ENCODE measurements at places on chromosomes 3 and 15.

DNA sequence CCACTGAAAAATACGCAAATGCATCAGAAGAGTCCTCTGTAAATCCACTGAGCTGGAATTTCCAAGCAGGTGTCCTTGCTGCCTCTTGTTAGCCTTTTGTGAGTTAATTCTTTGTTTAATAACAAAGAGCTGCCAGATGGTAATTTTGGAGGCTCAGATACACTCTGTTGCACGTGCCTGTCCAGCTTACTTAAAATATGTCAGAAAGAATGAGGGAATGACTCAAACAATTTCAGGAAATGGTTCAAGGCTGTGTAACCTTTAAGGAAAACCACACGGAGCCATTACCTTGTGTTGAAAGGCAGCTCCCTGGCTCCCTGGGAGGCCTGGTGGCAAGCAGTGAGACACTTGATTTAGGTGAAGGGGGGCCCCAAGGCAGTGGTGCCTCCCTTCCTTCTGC is 302.2 kb upstream of the CTDSPL start:
- DNase-seq = no peak

DNA sequence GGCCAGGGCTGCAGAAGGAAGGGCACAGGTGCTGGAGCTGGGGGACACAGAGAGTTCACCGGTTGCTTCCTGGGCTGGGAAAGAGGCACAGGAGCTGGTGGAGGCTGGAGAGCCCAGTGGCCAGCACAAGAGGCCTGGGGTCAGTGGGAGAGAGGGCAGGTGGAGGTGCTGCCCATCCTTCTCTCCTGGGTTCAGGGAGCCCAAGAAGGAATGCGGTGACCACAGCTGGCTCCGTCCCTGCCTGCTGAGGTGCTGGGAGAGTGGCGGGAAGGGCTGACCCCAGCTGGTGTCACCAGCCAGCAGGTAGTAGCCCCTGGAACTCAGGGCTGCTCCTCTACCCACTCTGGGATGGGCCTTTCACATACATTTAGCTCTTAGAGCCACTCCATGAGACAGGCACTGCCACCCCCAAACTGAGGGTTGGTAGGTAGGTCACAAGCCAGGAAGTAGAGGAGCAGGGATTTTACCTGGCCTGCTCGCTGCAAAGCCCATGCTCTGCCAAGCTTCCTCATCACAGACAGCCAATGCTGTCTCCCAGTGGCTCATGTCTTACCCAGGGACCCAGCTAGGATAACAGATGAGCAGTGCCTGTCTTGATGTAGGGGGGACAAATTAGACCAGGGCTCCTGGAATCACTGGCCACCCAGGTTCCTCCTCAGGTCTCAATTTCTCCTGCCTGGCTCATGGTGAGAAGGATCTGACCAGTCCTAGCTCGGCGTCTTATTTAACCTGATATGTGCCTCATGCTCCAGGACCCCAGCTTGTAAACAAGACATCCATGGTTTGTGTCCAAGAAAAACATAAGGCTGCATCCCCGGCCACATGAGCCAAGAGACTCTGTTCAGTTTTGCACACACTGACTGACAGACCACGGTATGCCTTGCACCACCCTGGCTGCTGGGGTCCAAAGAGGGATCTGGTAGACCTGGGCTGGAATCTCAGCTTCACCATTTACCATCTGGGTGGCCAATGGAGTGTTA is 119.2 kb downstream of the CORO2B start:
- no peak for DNase-seq

- DNase-seq = no peak
These were observed 3.6 kb upstream of the RASL12 start for GRCh38 chr15:65071381-65071811.

DNA sequence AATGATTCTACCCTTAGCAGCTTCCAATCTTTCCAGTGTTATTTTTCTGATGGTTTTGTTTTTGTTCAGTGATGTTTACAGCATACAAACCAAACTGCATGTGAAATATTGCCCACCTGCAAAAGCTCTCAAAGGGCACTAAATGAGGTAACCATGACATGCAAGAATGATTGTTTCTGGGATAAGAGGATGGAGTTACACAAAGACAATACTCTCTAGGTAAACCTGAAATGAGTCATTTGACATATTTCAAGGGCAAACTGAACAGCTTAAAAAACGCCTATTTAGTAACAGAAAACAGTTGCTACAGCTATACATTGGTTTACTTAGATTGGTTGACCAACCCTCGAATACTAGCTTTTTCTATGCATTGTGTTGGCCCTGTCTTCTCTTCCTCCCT is 481.7 kb downstream of the ZPLD1 start:
- DNase-seq = no peak

DNA sequence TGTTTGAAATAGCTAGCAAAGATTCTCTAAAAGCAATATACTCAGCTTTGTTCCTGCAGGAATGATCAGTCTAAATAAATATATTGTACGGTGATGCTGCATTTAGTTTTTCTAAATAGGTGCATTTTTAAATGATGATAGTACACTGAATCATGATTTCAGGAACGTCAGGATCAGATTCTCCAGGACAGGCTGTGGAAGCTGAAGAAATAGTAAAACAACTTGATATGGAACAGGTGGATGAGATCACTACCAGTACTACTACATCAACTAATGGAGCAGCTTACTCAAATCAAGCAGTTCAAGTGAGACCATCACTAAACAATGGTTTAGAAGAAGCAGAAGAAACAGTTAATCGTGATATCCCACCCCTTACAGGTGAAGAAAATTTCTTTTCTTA is 46.3 kb upstream of the EIF3J start:
- no peak for DNase-seq

GRCh38 chr3:16490062-16490619 is 23.4 kb downstream of the RFTN1 start:
- DNase-seq = no peak

- DNase-seq = no peak
These were observed 702.8 kb downstream of the SI start for GRCh38 chr3:164375538-164375937.

Data from activated T-cell treated with anti-CD3 and anti-CD28 coated beads, Interleukin-2, amount 50 U/mL, for 48 hours (primary cell).